ENCODE measurements at places on chromosomes 3 and 15. TPM values are rescaled to one million over a fixed set of nuclear protein-coding genes. Genes with fewer than 3 reads are reported as not detected.

- no peaks in the 10 kb centered on the region for H3K36me3 ChIP-seq
- H3K4me1 ChIP-seq = no peaks in the 10 kb centered on the region
- H3K27ac ChIP-seq = no peak overlapping the region
These were observed 40.9 kb downstream of the HDC start for GRCh38 chr15:50224606-50225005.

- H3K4me3 ChIP-seq = no peak overlapping the region
- no peak overlapping the region for H3K27ac ChIP-seq
- no peak for DNase-seq
These were observed 12.8 kb downstream of the THAP10 start for GRCh38 chr15:70879401-70879800.

DNA sequence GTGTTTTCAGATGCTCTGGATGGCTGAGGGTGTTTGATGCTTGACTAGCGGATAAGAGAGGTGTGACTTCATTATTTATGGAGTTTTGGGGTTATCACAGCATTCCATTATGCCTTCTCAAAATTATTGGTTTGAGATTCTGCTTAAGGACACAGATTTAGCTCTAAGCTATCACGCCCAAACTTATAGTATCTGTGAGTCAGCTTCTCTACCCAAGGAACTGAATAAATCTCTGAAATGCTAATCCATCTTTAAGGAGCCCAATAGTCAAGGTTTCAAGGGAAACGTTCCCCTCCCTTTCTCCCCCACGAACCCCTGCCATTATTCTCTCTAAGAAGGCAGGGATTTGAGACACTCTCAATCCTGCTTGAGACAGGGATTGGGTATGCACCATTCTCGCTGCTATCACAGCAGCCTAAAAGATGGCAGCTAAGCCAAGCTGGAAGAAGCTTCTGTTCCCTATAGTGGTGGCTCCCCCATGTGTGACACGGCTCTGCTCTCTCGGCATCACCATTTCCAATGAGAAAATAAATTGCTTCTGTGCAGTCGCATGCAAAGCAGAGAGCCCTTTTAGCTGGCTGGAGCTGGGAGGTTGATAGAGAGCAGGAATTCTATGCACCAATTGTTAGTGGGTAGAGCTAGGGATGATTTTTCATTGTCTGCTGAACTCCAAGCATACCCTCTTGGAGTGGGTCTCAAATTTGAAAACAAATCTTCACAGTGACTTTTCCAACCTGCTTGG, 151.1 kb downstream of the IL20RB start:
- DNase-seq = no peak
- H3K27ac ChIP-seq = no peak overlapping the region
- no peaks in the 10 kb centered on the region for H3K36me3 ChIP-seq
- no peak overlapping the region for H3K4me3 ChIP-seq

DNA sequence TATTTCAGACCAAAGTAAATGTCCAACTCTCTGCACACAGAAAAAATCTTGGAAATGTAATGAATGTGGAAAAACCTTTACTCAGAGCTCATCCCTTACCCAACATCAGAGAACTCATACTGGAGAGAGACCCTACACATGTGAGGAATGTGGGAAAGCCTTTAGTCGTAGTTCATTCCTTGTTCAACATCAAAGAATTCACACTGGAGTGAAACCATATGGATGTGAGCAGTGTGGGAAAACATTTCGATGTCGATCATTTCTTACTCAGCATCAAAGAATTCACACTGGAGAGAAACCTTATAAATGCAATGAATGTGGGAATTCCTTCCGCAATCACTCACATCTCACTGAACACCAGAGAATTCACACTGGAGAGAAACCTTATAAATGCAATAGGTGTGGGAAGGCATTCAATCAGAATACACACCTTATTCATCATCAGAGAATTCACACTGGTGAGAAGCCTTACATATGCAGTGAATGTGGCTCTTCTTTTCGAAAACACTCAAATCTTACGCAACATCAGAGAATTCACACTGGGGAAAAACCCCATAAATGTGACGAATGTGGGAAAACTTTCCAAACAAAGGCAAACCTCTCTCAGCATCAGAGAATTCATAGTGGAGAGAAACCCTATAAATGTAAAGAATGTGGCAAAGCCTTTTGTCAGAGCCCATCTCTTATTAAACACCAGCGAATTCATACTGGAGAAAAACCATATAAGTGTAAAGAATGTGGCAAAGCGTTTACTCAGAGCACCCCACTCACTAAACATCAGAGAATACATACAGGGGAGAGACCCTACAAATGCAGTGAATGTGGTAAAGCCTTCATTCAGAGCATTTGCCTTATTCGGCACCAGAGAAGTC, 8.0 kb upstream of the ZNF501 start:
- H3K4me1 ChIP-seq = no peaks in the 10 kb centered on the region
- H3K27ac ChIP-seq = no peak overlapping the region
- no peak overlapping the region for H3K4me3 ChIP-seq
- no peak for DNase-seq
- peaks cover 14% of the 10 kb centered on the region for H3K36me3 ChIP-seq

Gene UBE3A
- total RNA-seq = 80.0 TPM

DNA sequence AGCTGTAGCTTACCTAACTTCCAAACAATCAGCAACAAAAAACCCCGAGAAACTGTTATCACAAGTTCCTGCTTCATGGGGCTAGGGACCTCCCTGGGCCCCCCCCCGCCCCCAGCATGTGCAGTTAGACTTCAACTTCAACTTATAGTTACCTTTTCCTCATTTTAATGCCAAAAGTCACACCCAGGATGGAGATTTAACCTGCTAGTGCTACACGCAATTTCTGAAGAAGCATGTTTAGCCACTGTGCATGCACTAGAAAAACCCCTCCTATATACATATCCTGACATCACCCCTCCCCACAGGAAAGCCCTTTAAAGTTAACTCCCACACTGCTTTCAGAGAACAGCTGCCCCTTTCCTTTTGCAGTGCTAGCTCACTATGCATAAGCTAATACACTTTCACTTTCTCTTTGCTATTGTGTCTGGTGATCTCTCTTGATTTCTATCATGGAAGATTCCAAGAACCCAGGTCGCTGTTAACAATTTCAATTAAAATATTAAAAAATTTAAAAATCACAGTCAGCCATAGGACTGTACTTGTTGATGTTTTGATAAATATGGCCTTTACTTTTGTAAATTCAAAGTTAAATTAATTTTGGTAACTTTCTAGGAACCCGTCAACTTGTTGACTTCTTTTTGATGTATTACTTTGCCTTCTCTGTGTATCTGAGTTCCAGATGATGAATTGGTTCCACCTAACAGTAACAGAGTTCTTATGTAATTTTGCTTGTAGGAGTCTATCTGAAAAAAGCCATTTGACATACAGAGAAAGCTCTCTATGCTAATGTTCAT, 75.2 kb upstream of the ACAD9 start:
- DNase-seq = no peak
- no peak overlapping the region for H3K27ac ChIP-seq
- no peaks in the 10 kb centered on the region for H3K27me3 ChIP-seq
- peaks cover 6% of the 10 kb centered on the region for H3K4me1 ChIP-seq
- no peaks in the 10 kb centered on the region for H3K36me3 ChIP-seq

DNA sequence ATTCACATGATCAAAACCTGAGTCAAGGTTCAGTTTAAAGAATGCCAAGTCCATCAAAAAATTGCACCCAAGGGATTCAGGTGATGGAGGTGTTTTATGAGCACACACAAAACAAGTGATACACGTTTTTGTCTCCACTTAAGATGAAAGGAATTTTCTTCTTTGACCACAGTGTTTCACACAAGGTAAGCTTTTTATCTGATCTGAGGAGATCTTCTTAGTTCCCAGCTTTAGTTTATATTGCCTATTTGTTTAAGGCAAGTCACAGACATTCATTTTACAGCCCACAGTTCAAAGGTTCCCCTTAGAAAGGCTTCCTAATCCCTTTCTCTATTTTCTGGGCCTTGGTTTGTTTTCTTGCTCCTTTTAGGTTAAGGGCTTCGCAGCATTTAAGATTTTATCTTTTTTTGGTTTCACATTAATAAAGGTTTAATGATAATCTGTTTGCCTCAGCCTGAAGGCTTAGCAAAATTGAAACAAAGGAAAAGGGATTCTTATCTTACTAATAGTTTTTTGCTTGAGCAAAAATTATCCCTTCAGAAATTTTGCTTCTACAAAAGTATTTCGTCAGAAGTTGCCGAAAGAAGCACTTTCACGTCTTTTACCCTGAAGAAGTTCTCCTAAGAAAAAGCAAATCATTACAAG, 420.5 kb upstream of the NAALADL2 start:
- H3K4me1 ChIP-seq = no peaks in the 10 kb centered on the region
- DNase-seq = no peak
- H3K27me3 ChIP-seq = no peaks in the 10 kb centered on the region
- H3K27ac ChIP-seq = peak overlapping the region; percentile 54
- no peak overlapping the region for H3K4me3 ChIP-seq

DNA sequence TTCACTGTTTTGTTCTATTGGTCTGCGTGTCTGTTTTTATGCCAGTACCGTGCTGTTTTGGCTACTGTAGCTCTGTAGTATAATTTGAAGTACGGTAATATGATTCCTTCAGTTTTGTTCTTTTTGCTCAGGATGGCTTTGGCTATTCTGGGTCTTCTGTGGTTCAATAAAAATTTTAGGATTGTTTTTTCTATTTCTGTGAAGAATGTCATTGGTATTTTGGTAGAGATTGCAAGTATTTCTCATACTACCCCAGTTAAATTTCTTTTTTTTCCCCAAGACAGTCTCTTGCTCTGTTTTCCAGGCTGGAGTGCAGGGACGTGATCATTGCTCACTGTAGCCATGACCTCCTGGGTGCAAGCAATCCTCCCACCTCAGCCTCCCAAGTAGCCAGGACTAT, 53.4 kb downstream of the STARD9 start:
- H3K4me3 ChIP-seq = no peak overlapping the region
- no peak overlapping the region for H3K27ac ChIP-seq
- no peak for DNase-seq

Gene MUSTN1
- total RNA-seq = 6.9 TPM

DNA sequence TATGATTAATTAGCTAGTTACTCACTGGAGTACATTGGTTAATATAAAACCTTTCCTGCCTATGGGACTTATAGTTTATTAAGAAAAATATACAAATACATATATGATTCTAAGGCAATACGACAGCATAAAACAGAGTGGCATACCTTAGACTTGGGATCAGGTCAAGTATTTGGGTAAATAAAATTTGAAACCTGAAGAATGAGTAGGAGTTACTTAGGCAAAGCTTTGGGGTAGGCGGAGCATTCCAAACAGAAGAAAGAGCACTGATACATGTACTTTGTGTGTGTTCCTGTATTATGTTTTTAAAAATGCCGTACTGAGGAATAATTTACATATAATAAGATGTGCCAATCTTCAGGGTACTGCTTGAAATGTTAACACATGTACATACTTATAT, 15.1 kb downstream of the ZPLD1 start:
- no peaks in the 10 kb centered on the region for H3K27me3 ChIP-seq
- H3K4me3 ChIP-seq = no peak overlapping the region
- no peak for DNase-seq
- no peaks in the 10 kb centered on the region for H3K4me1 ChIP-seq

DNA sequence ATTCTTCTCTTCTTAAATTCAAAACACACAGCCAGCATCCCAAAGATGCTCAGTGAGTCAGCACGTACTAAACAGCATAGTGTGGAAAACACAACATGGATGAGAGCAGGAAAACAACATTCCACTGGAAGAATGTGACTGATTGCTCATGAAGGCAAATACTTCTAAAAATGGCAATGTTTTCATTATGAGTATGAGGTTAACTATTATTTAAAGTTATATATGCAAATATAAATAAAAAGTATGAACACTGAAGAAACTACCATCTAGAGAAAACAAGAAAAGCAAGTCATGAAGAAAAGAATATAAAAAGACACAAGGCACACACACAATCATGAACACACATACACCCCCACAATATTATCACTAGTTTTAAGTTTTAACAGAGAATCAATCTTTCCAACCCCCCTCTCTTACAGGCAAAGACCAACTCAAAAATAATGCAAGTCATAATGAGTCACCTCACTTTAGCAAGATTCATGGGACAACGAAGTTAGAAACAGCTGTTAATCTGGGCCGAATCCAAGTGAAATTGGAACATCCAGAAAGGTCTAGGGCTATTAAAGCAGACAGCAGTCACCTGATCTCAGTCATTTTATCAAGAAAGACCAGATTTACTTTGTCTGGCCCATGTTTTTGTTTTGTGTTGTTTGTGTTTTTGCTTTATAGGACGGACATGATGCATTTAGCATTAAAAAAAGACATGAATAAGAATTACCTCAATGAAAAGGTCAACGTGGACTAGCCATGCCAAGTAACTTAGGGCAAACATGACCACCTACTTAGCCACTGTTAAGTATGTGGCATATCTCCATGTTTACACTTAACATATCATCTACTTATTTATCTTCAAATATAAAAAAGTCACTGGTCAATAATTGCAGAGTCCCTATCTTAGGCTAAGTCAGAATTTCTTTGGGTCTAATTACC, 18.1 kb downstream of the GBE1 start:
- no peak overlapping the region for H3K4me3 ChIP-seq
- no peaks in the 10 kb centered on the region for H3K27me3 ChIP-seq
- DNase-seq = no peak
- H3K4me1 ChIP-seq = no peaks in the 10 kb centered on the region
- H3K36me3 ChIP-seq = no peaks in the 10 kb centered on the region

DNA sequence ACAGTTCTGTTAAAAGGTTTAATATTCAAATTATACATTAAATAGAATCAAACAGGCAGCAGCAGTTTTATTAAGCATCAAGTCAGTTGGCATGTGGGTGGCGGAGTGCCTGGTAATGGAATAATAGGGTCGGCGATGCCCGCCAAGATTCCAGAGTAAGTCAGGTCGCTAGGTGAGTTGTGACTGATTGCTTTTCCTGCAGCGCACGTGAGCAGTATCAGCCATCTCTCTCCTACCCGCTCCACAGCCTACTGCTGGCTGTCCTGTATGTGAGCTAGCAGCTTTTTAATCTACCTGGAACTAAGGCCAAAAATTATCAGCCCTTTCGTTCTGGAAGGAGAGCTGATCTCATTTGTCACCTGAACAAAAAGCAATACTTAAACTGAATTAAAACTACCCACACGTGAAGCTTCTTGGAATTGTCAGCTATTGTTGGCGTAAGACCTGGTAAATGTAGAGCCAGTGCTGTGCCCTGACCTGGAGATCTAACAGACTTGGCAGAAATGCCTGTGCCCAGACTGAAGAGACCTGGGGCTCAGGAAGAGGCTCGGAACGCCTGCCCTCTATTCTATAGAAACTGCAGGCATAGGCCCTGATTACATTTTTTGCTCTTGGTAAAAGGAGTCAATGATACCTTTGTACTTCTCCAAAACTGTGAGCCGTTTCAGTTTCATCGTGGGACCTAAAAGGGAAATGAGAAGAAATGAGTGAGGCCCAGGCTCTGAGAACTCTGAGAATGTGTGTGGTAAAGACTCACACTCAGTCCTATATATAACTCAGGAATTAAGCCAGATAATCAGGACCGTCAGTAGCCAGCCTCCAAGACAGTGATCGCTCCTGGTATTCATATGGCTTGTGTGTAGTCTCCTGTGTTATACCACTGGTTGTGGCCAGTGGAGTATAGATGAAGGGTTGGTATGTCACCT, 21.9 kb downstream of the IDH3A start:
- peaks cover 6% of the 10 kb centered on the region for H3K36me3 ChIP-seq
- H3K27me3 ChIP-seq = no peaks in the 10 kb centered on the region
- no peak for DNase-seq
- no peaks in the 10 kb centered on the region for H3K4me1 ChIP-seq
- H3K4me3 ChIP-seq = no peak overlapping the region
- H3K27ac ChIP-seq = no peak overlapping the region

- no peak overlapping the region for H3K4me3 ChIP-seq
- H3K27me3 ChIP-seq = no peaks in the 10 kb centered on the region
- no peaks in the 10 kb centered on the region for H3K4me1 ChIP-seq
These were observed 32.2 kb upstream of the PTPN23 start for GRCh38 chr3:47348411-47349154.
